Brain pericyte (primary cell): ENCODE measurements at places on chromosomes 12 and 14.

GRCh38 chr12:65817866-65818265, 6.4 kb upstream of the HMGA2 start:
- DNase-seq, result no peak

DNA sequence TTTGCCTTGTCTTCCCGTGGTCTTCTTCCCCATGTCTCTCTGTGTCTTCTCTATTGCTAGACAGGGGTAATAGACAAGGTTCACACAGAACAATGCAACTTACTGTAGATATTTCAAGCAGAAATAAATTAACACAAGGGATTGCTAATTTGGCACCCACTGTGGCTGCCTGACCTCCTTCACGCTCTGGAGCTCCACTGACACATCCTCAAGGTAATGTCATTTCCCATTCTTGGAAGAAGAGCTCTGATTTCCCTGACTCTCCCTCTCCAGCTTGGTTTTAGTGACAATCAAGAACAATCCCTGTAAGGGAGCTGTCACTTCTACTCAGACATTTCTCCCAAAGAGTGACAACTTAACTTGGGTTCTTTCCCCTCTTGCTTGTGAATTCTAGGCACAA, 105.4 kb upstream of the NAP1L1 start:
- no peak for DNase-seq

GRCh38 chr12:48779869-48780268, 9.0 kb downstream of the ADCY6 start:
- peak; percentile 76 for DNase-seq

DNA sequence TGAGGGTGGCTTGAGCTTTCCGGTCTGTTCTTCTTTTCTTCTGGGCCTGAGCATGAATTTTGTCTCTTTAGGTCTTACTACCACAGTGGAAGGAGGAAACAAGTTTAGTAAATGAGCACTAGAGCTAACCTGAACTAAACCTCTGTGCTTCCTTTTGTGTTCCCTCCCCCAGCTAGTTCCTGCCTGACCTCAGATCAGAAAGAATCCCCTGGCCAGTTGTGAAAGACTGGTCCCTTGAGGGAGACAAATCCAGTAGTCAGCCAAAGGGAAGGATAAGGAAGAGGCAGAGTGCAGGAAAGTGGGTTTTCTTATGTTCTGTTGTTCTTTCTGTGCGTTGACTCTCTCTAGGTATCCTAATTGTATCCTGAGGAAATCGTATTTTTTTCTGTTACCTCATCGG, 17.5 kb downstream of the ZNF664 start:
- DNase-seq, result no peak

DNA sequence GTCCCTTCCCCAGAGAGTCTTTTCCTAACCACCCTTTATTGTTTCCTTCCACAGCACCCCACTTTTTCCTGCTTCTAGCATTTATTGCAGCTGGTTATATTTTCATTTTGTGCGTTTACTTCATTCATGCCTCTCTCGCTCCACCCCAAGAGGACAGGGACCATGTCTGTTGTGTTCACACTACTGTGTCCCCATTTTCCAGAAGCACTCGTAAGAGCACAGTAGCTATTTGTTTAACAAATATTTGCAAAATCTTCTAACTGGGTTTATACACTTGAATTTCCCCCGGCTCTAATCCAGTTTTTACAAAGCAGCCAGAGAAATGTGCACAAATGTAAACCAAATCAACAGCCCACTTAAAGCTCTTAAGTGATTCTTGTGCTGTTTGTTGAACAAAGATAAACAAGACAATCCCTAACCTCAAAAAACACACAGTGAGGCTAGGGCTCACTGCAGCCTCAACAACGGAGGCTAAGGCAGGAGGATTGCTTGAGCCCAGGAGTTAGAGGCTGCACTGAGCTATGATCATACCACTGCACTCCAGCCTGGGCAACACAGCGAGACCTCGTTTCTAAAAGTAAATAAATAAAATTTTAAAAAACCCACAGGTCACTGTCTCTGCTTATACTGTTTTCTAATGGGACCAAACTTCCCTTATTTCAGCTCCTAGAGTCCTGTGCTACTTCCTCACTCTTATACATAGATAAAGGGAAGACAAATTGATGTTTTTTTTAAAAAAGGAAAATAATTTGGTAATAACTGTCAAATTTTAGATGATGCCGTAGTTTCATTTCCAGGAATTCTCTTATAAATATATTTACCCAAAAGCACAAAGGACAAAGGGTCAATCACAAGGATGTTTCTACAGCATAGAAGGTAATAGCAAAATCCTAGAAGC, 6.6 kb upstream of the ABCD4 start:
- DNase-seq, result no peak

DNA sequence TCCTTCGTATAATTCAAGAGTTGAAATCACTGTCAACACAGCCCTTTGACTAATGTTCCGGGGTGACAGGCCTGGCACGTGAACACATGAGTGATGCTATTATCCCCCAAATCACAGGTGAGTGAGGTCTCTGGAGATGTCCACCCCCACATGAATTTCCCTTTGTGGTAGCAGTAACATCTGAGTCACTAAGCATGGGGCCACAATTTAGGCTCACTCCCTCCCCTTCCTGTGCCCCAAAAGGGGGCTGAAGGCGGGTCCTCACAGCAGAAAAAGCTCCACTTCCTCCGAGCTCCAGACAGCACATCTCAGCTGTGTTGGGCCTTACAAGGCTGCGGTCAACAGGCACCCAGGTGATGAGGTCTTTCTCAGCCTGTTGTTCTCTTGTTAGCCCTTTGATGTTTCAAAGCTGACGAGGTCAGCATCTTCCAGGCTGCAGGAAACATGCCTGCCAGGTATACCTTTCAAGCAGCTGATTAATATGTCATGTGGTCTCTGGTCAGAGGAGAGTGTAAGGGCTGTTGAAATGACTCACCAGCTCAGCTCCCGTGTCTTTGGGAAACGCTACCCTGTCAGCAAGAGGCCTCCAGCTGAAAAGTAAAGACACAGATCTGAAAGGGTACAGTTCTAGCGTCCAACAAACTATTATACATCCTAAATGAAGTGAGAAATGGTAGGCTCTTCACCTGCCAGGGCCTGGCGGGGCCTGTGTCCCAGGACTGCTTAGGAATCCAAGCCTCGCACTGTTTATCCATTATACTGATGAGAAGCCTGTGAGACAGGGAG, 107.3 kb downstream of the ZFP36L1 start:
- no peak for DNase-seq

- DNase-seq, result no peak
These were observed 14.6 kb upstream of the TMPRSS12 start for GRCh38 chr12:50828121-50828520.

- DNase-seq, result no peak
These were observed 62.6 kb upstream of the KITLG start for GRCh38 chr12:88642675-88643431.

DNA sequence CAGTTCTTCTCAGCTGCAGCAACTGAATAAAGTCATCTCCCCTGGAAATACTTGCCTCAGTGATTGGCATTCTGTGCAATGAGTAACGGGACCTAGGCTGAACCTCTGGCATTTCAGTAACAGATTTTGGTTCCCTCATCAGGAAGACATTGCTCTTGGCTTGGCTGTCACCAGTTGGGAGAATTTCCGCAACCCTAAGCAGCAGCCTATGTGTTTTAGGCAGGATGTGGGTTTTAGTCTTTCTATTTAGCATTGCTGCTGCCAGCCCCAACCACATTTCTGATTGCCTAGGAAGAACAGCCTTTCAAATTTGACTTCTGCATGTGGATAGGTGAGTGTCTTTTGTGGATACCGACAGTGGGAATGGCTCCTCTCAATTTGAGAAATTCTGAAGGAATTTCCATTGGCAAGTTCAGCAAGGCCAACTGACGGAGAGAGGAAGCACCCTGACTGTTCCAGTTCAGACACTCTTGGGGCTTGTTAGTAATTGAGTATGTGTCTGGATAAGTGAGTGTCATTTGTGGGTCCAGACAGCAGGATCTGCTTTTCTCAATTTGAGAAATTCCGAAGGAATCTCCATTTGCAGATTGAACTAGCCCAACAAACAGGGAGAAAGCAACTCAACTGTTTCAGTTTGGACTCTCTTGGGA, 19.0 kb upstream of the CLEC2A start:
- no peak for DNase-seq

- no peak for DNase-seq
These were observed 165.5 kb downstream of the SLC38A4 start for GRCh38 chr12:46660276-46660675.
